ENCODE measurements at places on chromosomes 16 and 17.
A peak's percentile ranks its signal among the peaks of the same experiment; 100 is the strongest.

DNA sequence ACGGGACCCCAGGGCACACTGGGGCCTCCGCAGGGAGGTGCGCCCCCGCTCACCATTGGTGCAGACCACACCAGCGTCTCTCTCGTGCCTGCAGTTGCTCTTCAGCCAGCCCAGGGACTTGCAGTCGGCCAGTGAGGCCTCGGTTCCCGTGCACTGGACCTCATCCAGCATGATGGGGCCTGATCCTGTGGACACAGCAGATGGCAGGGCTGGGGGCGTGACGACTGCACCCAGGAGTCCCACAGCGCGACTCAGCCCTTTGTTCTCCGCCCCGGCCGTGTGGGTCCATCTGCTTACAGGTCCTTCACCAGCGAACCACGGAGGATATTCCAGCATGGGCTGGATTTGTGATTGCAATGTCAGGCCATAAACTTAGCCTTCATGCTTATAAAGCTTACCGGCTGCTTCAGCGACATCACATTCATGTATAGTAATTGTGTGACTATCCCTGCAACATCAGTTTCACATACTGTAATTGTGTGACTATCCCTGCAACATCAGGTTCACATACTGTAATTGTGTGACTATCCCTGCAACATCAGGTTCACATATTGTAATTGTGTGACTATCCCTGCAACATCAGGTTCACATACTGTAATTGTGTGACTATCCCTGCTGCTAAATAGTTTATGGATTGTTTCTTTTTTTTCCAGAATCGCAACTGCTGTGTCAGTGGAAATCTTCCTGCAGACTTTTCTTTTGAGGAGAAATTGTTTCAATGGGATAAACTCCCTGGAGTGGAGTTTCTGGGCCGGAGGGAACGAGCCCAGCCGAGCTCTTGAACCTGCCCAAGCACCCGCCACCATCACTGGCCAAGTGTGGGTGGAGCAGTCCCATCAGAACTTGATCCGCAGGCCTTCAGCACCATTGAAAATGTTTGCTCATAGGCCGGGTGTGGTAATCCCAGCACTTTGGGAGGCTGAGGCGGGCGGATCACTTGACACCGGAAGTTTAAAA, 4.8 kb downstream of the LGALS3BP start:
- H3K27me3 ChIP-seq, result no peaks in the 10 kb centered on the region
- peak overlapping the region; percentile 46 for H3K27ac ChIP-seq
- no peak overlapping the region for H3K4me3 ChIP-seq
- DNase-seq, result peak; percentile 56
- peaks cover 65% of the 10 kb centered on the region for H3K4me1 ChIP-seq
- peaks cover 72% of the 10 kb centered on the region for H3K36me3 ChIP-seq

DNA sequence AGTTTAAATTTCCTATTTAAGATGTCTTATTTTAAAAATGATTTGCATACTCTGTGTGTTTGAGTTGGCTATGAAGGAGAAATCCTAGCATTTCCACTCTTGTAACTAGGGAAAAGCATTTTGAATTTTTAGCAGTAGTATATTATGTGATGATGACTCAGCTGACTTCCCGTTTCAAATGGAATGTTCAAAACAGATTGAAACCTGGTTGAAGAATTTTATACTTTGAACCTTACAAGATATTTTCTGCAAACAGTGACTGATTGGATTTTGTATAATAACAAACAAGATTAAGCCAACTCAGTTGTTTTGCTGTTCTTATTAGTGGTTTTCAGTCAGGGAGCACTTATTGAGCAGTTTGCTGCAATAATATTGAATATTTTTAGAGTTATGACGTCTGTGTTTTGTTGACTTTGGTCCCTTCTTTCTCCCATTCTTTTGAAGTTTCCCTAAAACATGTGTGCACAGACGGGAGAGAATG, 8.0 kb downstream of the TNRC6A start:
- DNase-seq, result peak; percentile 25
- H3K4me3 ChIP-seq, result peak overlapping the region; percentile 57
- peaks cover 38% of the 10 kb centered on the region for H3K36me3 ChIP-seq
- no peaks in the 10 kb centered on the region for H3K27me3 ChIP-seq

DNA sequence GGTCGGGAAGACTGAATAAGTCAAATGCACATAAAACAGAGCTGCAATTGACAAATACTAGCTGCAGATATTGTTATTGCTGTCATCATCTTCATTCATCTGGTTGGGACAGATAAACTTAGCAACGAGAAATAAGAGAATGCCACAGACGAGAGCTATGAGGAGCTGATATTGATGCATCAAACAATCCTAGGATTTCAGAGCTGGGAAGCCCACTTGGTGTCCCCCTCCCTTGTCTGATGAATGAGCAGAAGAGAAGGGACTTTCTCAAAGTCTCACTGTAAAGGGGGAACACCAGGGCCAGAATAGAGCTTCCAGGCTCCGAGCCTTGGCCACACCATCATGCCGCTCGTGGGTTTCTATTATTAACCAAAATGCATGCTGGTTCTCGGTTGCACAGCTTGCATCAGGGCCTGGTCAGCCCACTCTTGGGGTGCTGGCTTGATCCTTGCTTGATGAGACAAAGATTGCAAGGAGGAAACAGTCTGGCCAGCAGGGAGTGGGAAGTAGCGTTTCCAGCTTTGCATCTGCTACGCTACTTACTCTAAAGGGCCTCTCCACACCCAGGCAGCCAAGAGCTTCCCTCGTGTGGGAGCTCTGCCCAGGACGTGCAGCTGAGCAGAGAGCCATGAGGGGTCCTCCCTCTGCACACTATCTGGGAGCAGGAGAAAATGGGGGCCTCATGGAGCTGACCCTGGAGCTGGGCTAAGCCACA, 28.4 kb upstream of the EMP2 start:
- peaks cover 12% of the 10 kb centered on the region for H3K27me3 ChIP-seq
- H3K4me3 ChIP-seq, result no peak overlapping the region
- no peak overlapping the region for H3K27ac ChIP-seq
- H3K36me3 ChIP-seq, result no peaks in the 10 kb centered on the region
- peaks cover 3% of the 10 kb centered on the region for H3K4me1 ChIP-seq

DNA sequence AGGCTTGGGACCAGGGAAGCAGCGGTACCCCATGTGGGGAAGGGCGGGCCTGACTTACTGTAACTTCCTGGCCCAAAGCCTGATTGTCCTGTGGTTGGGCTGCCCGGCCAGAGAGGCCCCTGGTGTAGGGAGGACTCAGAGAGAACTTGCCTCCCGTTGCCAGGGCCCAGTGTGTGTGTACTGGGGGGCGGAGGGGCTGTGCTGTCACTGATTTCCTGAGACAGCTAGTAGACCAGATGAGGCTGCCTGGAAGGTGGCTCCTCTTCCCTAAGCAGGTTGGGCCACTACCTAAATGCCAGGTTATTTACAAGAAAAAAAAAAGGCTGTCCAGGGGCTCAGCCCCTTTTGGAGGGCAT, 16.7 kb downstream of the SOCS3 start:
- H3K4me3 ChIP-seq, result peak overlapping the region; percentile 71
- H3K4me1 ChIP-seq, result peaks cover 36% of the 10 kb centered on the region
- no peaks in the 10 kb centered on the region for H3K27me3 ChIP-seq
- peak; percentile 93 for DNase-seq

DNA sequence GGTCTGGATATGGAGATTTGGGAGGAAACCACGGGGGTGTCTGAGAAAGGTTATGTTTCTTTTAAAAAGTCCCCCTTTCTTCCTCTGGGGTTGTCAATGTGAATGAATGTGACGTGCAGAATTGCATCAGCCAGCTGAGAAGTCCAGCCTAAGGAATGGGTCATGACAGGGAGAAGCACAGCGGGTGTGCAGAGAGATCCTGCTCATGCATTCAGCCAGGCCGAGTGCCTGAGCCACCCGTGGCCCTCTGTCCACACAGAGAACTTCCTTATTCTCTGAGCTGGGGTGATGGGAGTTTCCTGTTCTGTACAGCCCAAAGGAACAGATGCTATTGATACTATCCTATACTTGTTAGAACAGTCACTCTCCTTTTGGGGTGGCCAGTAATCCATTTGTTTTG, 117.9 kb downstream of the CPPED1 start:
- no peaks in the 10 kb centered on the region for H3K4me1 ChIP-seq
- no peak for DNase-seq

- DNase-seq, result no peak
- H3K36me3 ChIP-seq, result peaks cover 42% of the 10 kb centered on the region
- H3K4me3 ChIP-seq, result no peak overlapping the region
Observed at GRCh38 chr16:84995663-84996062, 15.7 kb downstream of the ZDHHC7 start.

- no peaks in the 10 kb centered on the region for H3K27me3 ChIP-seq
- peak; percentile 86 for DNase-seq
- H3K27ac ChIP-seq, result no peak overlapping the region
- H3K4me3 ChIP-seq, result peak overlapping the region; percentile 75
- no peaks in the 10 kb centered on the region for H3K36me3 ChIP-seq
Observed at GRCh38 chr17:2053380-2054261, 1.3 kb upstream of the HIC1 start.
